Stimulated activated CD4-positive, alpha-beta T cell treated with anti-CD3 and anti-CD28 coated beads, Interleukin-12 subunit alpha, Interleukin-12 subunit beta, amount 100 ng/mL, for 24 hours (primary cell): ENCODE measurements at places on chromosomes 5 and 9.

GRCh38 chr9:132414731-132415130 is 4.7 kb downstream of the CFAP77 start:
- no peak for DNase-seq

DNA sequence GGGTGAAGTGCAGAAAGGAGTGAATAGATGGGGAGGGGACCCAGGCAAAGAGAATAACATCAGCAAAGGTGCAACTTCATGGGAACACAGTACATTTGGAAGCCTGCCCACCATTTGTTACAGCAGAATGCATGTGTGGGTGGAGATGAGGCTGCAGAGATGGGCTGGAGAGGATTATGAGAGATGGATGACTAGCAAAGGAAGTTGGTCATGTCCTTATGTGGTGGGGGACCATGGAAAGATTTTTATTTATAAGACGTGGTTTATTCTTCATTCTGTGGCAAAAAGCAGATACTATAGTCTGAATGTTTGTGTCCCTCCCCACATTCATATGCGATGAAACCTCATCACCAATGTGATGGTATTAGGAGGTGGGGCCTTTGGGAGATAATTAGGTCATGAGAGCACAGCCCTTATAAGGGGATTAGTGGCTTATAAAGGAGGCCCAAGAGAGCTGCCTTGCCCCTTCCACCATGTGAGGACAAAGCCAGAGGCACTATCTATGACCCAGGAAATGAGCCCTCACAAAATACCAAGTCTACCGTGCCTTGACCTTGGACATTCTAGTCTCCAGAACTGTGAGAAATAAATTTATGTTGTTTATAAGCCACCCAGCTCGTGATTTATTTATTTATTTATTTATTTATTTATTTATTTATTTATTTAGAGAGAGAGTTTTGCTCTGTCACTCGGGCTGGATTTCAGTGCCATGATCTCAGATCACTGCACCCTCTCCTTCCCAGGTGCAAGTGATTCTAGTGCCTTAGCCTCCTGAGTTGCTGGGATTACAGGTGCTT is 483.7 kb downstream of the RAB3C start:
- no peak for DNase-seq

DNA sequence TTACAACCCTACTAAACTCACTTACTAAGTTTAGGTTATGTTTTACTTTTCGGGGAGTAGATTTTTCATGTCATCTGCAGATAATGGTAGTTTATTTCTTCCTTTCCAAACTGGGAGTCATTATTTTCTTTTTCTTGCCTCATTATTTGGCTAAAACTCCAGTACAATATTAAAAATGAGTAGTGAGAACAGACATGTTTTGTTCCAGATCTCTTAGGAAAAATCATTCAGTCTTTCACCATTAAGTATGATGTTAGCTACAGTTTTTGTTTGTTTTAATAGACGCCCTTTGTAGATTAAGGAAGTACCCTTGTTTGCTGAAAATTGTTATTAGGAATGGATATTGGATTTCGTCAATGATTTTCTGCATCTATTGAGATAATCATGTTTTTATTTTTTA is 472.0 kb upstream of the PAPPA start:
- no peak for DNase-seq

DNA sequence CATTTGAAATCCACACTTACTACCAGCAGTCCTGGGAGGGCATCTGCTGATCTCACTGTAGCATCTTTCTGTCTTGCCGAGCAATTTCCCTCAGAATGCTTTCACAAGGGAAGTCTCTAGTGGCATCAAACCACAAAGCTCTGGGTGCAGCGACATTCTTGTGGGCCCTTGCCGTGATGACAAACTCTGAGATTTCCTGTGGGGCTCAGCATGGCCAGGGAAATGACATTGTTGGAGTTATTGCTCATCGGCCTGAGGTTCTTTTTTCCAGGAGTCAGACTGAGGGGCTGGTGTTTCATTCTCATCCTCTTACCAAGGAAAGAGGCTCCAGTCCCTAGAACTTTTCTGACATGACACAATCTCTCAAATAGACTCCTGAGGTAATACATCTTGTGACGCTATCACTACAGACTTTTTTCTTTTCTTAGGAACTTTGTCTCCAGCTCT is 51.4 kb downstream of the PFDN1 start:
- DNase-seq, result peak; percentile 64

DNA sequence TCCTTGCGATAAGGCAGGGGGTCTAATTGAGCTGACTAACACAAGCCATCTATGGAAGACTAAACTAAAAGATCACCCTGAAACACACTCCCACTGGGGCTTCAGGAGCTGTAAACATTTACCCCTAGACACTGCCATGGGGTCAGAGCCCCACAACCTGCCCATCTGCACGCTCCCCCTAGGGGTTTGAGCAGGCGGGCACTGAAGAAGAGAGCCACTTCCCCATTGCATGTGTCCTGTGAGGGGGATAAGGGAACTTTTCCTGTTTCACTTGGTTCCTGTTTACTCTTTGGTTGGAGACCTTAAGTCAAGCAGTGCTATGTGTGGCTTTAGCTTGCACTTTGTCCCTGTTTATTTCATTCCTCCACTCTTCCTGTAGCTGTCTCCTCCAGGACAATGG is 1929.5 kb upstream of the CDH9 start:
- DNase-seq, result no peak

- DNase-seq, result no peak
Observed at GRCh38 chr5:36447776-36448175, 146.1 kb upstream of the RANBP3L start.

GRCh38 chr9:94921656-94922055 is 195.2 kb downstream of the AOPEP start:
- DNase-seq, result no peak

GRCh38 chr5:146233441-146233840 is 30.0 kb downstream of the RBM27 start:
- no peak for DNase-seq

GRCh38 chr9:108150736-108151586 is 661.4 kb upstream of the KLF4 start:
- DNase-seq, result no peak

DNA sequence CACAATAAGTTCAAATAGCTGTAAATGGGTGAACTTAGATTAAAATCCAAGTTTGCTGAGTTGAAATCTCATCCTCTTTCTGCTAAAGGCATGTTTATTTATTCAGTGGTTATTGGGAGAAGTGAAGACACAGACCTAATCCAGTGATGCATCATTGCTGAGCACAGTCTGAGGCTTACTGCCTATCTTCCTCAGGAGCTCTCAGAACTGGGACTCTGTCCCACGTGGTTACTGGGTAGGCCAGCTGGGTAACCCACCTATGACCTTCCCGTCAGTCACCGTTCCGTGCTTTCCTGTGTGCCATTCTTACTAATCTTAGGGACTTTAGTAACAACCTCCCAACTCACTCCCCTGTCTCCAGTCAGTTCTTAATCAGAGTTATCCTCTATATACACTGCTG is 226.8 kb upstream of the ATP10B start:
- DNase-seq, result no peak

DNA sequence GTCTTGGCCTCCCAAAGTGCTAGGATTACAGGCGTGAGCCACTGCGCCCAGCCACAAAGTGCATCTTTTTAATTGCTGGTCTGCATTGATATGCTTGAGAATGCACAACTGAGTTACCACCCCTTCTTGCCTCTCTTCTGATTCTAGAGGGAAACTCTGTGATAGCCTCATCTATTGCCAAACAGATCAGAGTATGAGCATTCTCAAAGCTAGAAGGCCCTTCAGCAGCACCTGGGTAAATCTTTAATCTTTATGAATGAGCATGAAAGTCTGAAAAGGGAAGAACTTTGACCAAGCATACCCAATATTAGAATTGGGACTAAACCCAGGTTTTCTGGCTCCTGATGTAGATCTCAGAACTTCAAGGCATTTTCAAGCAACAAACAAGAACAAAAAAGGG is 298.3 kb upstream of the TNC start:
- no peak for DNase-seq

- DNase-seq, result no peak
Observed at GRCh38 chr9:8686516-8686915, 886.9 kb upstream of the DMAC1 start.

DNA sequence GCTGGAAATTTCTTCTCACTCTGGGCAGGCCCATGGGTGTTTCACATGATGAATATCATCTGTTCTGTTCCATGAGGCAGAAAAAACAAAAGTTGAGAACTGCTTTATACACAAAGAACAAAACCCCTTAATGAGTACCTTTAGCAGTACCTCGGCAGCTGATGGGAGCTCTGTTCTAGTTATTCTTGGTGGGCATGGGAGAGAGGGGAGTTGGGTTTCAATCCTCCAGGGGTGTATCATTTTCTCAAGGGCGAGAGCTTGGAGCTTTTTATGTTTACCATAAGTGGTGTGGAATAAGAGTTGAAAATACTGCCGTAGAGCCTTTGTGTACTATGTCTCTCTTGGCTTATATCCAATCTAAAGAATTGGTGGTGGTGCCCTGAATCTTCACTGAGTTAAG is 103.3 kb upstream of the ZNF608 start:
- DNase-seq, result no peak

- no peak for DNase-seq
Observed at GRCh38 chr5:75951716-75952115, 131.5 kb upstream of the SV2C start.

DNA sequence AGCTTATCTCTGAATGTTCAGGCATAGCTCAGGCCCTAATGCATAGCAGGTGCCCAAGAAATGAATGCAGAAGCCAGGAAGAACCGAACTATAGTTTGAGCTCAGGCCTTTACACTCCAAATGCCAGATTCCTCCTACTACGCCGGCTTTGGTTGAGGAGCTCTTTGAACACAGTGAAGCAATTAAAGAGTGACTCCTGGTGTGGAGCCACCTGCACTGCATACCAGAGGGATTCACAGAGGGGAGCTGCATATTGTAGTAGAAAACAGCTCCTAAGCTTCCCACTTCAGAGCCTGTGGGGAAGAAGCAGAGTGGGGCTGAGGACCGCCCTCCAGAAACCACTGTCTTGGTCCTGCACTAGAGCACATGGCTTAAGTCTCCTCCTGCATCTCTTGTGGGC is 14.5 kb upstream of the KCNMB1 start:
- DNase-seq, result no peak

DNA sequence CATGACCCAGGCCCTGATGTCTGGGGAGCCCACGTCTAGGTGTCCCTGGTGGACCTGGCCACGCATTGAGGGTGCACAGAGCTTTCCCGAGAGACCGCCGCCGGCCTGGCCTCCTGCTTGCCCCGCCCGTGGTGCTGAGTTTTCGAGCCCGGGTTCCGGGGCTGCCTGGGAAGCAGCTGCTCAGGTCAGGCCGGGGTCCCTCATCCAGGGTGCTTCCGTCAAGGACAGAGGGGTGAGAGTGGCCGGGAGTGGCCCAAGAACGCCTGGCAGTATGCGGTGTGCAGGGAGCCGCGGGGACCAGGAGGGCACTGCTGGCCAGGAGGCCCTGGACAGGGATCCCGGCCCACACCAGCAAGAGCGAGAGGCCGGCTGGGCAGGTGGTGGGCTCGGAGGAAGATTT is 19.6 kb downstream of the CCDC187 start:
- no peak for DNase-seq

- no peak for DNase-seq
Observed at GRCh38 chr5:100841358-100842076, 61.6 kb downstream of the ST8SIA4 start.

DNA sequence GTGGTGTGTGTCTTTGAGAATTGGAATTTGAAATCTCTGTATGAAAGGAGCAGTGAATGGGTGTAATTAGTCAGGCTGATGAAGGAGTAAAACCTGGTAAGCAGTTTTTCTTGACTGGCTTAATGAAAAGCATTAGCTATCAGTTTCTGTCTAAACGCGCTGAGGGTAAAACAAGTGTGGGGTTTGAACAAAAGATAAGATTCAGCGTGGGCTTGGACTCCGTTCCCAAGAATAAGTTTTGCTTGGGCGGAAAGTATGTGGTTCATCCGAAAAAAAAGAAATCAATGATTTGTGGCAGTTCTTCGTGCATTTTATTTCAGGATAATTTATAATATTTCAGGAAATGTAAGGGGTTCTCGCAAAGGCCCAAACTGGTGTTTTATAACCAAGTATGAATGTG is 217.3 kb downstream of the NTRK2 start:
- no peak for DNase-seq

DNA sequence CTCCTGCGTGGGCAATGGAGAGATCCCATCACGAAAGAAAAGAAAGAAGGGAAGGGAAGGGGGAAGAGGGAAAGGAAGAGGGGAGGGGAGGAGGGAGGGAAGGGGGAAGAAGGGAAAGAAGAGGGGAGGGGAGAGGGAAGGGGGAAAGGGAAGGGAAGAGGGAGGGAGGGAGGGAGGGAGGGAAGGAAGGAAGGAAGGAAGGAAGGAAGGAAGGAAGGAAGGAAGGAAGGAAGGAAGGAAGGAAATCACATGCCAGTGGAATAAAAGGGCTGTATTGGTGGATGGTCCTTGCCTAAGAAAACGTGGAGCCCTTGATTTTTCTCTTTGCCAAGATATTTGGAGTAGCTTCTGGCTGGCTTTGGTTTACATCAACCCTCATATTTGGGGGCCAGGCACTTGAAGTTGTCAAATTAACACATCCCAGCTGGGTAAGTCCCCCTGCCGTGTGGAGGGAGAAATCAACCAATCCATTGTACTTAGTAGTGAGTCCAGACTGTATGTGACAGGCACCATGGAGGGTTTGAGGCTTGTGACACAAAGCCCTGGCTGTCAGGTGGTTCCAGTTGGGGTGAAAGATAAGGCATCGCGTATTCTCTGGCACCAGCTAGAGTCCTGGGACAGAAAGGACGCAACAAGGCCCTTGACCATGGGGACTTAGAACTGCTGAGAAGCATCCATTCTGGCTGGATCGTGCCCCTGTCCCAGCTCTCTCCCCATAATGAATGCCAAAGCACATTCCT is 23.7 kb downstream of the IDNK start:
- no peak for DNase-seq

DNA sequence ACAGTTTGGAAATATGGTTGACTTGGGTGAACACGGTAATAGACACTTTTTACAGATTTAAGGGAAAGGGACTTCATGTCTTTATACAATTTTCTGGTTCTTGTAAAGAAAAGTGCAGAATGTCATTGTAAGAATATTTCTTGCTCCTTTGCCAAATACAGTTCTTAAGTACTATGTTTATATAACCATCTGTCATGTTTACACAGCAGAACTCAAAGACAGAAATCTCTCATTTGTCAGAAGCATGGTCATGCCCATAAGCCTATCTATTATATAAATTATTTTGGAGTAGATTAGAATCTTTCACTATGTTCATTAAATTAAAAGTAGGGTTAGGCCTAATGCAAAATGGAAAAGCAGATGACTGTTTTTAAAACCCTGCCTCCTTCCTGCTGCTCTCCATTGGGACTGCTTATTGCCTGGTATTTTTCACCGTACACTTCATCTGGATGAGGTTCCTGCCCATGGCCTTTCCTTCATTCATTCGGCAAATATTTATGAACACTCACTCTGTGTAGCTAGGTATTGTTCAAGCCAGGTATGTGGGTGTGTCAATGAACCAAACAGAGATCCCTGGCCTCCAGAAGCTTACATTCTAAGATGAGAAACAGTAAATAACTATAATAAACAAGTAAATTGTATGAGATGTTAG is 558.1 kb downstream of the NR2F1-AS1 start:
- no peak for DNase-seq

GRCh38 chr5:63262185-63262981 is 683.8 kb downstream of the LRRC70 start:
- DNase-seq, result no peak

GRCh38 chr9:37191403-37192089 is 71.2 kb downstream of the ZCCHC7 start:
- DNase-seq, result no peak
